Caco-2 (cell line): ENCODE measurements at places on chromosomes 5 and 9. TPM values are rescaled to one million over a fixed set of nuclear protein-coding genes. Genes with fewer than 3 reads are reported as not detected.

DNA sequence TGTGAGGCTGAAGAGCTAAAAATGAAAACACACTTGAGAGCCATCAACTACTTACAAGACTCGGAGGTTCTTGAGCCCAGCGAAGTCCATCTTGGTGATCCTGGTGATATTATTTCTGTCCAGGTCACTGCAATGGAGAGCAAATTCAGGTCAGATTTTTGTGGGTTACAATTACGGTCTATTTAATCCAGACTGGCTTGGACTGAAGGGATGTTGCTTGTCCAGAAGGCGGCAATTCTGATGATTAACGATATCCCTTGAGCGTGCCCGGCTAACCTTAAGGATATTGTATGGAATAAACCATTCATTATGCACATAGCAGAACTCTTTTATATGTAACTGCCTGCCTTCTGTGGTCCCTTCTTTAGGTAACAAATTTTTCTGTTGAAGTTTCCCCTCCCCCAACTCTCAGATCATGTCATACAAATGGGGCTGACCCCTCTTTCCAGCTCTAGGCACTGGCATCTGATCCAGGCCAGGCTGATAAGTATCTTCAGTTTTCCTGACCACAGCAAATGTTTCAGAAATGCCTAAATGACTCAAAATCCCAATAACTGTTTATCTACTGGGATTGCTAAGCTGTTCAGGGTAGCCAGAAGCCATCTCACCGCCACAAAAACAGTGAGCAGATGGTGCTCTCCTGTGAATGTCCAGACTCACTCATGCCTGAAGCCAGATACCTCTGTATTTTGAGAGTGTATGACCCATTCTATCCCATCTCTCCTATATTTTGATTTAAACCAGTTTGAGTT is 49.4 kb downstream of the SLIT3 start:
- no peak for DNase-seq

DNA sequence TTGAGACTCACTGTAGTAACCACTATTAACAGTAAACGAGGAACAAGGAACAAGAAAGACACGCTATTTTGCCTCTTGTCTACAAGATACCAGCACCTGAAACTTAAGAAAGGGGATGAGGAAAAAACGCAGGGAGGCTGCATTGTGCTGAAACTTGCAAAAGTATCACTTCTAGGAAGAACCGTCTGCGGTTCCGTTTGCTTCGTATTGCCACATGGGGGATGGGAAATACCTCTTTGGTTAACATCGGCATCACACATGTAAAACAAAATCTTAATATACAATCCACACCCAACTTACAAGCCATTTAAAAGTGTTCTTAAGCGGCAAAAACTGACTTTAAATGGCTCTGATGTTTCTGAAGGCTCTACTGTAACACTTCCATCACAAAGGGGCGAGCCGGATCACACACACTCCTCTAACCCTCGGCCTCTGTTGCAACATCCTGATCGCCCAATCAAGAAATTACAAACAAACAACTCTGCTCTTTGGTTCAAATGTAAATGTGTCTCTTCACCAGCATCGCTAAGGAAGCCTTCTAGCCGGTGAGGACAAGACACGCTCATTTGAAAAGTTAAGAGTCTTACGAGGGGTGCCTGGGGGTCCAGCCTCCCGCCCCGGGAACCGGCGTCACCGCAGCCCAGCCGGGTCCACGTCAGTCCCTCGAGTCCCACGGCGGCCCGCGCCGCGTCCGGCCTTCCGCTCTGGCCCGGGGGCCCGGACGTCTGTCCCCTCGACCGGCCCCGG is 621 bp downstream of the SEC16A start:
- DNase-seq: peak; percentile 41

DNA sequence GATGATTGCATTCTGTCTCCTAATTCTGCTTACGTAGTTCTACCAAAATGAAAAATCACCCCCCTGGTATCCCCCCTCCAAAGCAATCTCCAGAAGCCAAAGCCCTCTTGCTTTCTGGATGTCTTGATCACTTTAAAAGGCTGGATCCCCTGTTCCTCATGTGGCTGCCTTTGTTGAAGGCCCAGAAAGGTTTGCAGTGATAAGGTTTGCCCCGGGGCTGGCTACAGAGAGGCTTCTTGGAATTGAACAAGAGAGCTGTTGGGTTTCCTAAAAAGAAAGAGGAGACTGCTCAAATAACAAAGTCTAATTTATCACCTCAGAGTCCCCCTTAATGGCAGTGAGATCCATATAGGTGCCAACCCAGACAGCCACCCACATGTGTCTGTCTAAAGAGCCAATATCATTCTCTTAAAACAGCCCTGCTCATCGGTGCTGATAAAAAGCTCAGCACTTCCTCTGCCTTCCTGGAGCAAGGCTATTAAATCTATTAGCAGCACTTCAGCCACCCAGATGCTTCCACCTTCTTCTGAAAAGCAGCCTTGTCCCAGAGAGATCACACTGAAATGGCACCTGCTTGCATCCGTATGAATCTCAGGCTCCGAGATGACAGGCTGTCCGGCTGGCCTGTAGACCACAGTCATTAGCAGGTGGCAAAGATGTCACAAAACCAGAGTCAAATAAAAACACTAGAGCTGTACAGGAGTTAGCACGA is 70.9 kb downstream of the TEX10 start:
- DNase-seq: no peak

DNA sequence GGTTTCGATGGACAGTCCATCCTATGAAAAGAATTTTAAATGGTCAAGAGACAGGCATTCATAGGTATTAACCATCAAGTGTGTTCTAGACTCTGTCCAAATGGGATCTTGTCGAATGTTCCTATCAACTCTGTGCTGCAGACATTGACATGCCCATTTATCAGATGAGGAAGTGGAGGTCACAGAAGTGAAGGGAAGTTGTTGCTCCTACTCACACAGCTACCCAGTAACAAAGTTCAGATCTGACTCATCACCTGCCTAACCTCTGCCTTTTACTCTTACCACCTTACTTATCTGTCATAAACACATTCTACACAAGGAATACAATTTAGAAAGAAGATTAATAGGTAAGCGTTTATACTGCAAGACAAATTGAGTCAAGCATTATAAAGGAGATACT is 426.2 kb upstream of the BRINP1 start:
- no peak for DNase-seq

- DNase-seq: no peak
Observed at GRCh38 chr5:168260353-168261226, 30.9 kb upstream of the WWC1 start.

GRCh38 chr5:104199771-104200170 is 637.2 kb upstream of the NUDT12 start:
- no peak for DNase-seq

- DNase-seq: peak; percentile 90
Observed at GRCh38 chr9:19229595-19230354, 718 bp upstream of the DENND4C start.

DNA sequence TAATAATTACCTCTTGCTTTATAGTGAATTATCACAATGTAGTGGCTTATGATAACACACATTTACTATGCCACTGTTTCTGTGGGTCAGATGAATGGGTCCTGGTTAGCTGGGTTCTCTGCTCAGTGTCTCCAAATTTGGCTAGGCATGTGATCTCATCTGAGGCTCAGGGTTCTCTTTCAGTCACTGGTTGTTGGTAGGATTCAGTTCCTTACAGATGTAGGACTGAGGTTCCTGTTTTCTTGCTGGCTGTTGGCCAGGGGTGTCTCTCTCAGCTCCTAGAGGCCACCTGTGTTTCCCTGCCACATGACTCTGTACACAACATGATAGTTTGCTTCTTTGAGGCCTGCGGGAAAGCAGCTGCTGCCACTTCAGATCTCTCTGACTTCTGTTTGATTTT is 7.1 kb downstream of the NFX1 start:
- no peak for DNase-seq

DNA sequence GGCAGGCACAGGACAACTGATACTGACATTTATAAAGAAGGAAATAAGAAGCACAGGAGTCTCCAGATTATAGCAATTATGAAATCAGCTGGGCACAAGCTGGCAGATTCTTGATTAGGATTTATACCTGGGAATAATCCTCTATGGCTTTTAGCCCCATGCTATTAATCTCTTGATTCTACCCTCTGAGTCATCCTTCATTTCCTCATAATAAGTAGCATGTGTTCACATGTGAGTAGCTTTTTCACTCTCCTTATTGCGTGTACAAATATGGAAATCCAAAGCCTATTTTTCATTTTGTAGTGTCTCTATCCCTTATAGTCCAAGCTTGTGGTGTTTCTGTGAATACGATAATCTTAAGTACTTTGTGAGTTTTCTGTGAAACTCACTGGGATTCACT is 185.0 kb upstream of the PRLR start:
- no peak for DNase-seq

DNA sequence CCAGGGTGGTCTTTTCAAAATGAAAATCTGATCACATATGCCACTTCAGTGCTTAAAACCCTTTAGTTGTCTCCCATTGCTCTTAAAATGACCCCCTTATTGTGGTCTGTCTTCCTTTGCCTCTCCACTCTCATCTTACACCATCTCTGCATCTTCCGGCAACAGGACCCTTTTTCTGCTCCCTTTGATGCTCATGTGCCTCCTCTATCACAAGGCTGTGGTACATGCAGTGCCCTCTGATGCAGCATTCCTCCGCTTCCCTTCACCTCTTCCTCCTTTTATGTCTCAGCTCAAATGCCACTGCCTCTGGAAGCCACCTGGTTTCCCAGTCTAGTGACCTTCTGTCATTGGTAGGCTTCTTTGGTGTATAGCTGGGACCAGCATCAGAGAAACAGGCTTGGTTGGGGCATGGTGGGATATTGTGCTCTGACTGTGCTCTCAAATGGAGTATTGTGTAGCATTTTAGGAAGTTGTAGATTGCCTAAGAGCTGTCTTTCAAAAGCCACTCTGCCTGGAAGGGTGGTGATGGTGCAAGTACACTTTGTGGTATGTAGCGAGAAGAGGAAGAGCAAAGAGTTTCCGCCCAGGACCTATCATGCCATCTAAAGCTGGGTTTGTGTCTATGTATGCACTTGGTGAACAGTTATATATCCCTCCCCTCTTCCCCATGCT is 28.1 kb downstream of the ARHGAP26 start:
- no peak for DNase-seq

DNA sequence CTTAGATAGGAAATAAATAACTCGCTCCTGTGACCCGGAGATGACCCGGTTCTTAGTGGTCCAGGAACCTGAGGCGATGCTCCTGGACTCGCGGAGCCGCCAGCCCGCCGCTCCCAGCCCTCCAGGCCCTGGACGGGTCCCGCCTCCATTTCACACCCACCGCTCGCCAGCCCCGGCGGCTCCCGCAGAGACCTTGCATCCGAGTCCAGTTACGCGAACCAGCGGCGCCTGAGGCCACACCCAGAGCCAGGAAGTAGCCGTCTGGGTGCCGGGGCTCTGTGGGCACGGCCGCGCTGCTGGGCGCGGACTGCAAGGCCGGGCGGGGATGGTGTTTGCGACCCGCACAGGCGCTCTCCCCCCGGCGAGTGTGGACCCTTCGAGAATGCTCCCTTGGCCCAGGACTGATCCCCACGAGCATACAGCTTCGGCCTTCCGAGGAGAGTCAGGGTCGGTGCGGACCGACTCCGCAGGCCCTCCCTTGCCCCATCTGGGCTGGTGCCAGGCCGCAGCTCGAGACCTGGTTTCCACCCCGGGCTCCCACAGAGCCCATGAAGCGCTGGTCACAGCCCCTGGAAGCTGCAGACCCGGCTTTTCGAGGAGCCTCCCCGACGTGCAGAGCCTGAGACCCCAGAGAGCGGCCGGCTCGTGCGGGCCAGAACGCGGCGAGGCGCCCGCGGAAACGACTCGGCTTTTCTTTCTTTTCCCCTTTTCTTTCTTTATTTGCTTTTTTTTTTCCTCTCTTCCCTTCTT is 5.2 kb upstream of the BARX1 start:
- no peak for DNase-seq

DNA sequence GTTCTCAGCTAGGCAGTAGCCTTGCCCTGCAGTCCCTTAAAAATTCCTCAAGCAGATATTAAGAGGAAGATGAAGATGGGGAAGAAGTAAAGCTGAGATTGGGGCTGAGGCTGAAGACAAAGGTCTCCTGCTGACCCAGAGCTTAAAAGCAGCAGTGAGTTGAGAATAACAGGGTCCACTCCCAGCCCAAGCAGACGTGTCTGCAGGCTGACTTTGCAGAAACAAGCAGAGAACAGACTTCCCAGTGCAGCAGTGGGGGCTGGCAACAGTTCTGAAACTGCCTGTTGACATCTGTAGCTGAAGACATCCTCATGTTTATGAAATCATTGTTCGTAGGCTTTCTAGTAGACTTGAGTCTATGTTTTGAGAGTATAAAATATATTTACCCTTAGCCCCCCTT is 1.1 kb downstream of the CTXN3 start:
- no peak for DNase-seq

GRCh38 chr5:2013301-2014057 is 130.8 kb upstream of the IRX4 start:
- DNase-seq: no peak

- no peak for DNase-seq
Observed at GRCh38 chr9:132858751-132859150, 19.3 kb downstream of the AK8 start.

DNA sequence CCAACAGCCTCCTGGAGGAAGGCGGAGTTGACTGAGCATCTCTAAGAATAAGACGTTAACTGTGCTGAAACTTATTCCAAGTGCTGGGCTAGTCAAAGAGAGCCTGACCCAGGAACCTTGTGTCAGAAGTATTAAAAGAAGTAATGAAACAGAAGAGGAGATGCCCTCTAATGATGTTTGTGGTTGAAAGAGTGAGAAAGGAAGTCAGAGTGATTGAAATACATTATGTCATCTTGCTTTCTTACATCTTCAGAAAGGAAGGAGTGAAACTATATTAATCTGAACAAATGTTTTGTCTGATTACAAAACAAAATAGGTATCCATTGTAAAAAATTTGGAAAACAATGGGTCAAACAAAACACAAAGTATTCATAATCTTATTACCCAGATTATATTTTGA is 460.7 kb downstream of the NTRK2 start:
- no peak for DNase-seq

DNA sequence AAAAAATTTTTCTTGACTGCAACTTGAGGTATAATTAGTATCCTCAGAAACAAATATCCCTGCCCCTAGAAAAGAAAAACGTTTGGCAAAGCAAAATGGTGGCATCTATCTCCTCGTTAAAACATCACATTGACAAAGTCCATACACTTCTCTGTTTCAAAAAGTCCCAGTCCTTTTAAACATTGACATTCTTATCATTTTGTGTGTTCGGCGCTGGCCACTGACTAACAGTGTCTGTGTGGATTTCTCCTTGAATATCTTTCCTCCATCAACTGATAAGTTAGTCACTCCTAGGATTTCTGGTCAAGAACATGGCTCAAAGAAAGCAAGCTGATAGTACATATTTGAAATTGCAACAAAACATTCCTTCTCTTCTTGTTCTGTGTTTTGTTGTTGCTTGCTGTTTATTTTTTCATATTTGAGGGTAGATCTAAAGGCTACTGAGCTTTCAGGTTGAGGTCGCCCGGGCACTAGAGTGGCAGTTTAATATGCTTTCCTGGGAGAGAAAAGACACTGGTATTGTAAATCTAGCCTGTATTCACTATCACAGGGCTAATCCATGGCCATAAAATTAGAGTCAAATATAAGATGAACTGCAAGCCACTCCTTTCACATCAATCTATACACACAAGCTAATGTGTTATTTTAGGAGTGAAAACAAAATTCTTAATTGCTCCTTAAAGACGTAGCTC is 8.5 kb upstream of the PPIC start:
- DNase-seq: no peak

Gene MUSK
- total RNA-seq: not detected in 2 replicates

Gene IL3
- total RNA-seq: not detected in 2 replicates

Gene PAEP
- total RNA-seq: not detected in 2 replicates

Gene ZCCHC10
- 32.9 and 34.8 TPM in 2 replicates for total RNA-seq

Gene PCAT7
- 10.4 and 10.6 TPM in 2 replicates for total RNA-seq

Gene CERCAM
- total RNA-seq: 12.3 and 18.7 TPM in 2 replicates

Gene WNK2
- 21.7 and 23.4 TPM in 2 replicates for total RNA-seq
